ENCODE measurements at places on chromosomes 4 and X.
A peak's percentile ranks its signal among the peaks of the same experiment; 100 is the strongest.

- no peak for DNase-seq
Observed at GRCh38 chrX:15416133-15416993, 32.1 kb upstream of the VEGFD start.

DNA sequence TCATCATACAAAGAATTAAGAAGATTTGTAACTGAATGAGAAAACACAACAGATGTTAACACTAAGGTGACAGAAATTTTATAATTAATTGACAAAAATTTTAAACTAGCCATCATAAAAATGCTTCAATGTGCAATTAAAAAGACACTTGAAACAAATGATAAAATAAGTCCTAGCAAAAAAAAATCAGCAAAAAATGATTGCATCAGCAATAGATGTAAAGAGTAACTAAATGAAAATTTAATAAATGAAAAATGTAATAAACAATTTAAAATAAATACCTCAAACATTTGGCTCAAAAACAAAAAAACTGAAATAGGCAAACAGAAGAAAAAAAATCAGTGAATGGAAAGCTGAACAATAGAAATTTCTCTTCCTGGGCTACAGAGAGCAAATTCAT lies 380.7 kb upstream of the GALNTL6 start:
- DNase-seq, result no peak

DNA sequence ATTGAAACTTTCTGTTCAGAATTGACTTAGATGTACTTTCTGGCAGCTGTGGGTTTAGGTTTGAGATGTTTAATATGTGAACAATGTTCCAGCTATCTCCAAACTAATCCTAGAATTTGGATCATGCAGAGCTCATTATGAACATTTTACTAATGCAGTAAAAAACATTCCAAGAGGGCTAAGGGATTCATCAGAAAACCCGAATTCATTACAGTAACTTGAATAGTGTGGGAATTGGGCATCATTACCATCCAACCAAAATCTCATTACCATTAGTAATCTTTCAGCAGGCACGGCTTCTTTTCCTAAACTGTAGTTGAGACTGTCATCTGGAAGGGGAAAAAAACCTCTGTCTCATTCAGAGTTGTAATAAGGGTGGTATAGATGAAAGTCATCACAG lies 91.0 kb downstream of the LIMCH1 start:
- no peak for DNase-seq

DNA sequence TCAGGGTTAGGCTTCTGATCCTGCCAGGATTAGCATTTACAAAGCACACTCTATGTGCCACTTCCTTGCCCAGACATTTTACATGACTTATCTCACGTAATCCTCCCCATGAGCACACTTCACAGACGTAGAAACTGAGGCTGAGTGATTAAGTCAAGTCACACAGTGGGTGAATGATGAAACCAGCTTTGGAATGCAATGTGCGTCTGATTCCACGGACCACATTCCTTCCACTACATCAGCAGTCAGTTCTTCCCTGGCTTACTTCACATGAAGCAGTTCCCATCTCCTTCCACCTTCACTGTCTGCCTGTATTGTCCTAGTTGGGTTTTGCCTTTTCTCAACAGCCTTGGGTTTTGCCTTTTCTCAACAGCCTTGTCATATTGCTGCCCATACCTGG lies 134.3 kb upstream of the PPARGC1A start:
- no peak for DNase-seq

- DNase-seq, result no peak
Observed at GRCh38 chr4:5689065-5689464, 19.3 kb downstream of the EVC2 start.

DNA sequence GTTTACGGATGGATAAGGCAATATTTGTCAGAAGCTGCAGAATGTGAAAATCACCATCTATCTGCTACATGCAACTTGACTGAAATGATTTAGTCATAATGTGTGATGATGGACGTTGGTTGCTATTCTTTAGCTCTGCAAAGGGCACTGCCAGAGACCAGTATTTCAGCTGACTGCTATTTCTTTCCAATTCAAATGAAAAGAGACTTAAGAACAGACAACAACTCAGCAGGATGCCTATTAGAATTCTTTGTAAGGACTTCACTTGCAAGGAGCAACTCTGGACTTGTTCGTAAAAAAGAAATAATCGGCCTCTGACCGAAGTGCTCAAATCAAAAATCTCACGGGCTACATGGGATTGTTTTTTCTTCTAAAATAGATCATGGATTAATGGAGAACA lies 262.7 kb downstream of the DHX15 start:
- DNase-seq, result no peak

DNA sequence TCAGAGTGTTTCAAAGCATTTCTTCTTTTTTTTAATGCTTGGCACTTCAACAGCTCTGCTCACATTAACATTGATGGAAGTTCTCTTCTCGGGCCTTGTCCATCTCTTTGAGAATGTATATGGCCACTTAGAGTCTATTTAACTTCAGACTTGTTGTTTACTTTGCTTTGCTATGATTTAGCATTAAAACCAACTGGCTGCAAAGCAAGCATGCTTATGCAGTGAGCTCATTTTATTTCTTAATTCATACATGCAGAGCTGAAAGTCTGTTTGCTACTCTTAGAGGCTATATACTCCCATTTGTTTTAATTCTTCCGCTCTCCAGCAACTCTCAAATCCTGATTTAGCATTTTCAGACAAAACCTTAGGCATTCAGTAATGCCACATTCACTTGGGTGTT lies 107.6 kb upstream of the PACRGL start:
- no peak for DNase-seq

DNA sequence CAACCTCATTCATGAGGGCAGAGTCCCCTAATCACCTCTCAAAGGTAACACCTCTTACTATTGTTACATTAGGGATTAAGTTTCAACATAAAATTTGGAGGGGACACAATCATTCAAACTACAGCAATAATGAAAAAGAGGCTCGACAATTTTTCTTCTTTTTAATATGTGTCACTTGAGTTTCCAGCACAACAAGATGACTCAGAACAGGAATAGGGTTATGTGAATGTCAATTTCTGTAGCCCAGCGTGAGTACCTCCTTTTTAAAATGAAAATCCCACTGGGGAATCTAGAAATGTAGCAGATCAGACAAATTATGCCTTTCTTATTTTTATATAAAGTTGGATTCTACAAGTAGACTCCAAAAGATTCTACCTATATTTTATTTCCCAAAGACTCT lies 83.7 kb downstream of the ZNF330 start:
- no peak for DNase-seq

DNA sequence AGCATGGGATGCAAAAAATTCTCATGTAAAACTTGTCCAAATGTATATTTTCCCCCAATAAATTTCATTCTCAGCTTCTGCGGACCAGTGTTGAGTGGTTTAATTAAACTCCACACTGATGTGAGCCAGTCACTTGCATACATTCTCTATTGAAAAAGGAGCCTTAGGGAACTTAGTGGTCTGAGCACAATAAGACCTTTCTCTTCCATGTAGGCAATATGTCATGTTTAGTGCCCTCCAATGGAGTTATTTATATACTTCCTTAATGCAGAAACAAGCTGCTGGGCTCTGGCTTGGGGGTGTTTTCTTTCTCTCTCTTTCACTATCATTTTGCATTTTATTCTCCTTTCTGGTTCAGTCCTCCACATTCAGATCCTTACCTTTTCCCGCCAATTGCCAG lies 196.9 kb downstream of the ANAPC10 start:
- DNase-seq, result no peak

- no peak for DNase-seq
Observed at GRCh38 chrX:119194621-119195020, 41.5 kb upstream of the PGRMC1 start.

DNA sequence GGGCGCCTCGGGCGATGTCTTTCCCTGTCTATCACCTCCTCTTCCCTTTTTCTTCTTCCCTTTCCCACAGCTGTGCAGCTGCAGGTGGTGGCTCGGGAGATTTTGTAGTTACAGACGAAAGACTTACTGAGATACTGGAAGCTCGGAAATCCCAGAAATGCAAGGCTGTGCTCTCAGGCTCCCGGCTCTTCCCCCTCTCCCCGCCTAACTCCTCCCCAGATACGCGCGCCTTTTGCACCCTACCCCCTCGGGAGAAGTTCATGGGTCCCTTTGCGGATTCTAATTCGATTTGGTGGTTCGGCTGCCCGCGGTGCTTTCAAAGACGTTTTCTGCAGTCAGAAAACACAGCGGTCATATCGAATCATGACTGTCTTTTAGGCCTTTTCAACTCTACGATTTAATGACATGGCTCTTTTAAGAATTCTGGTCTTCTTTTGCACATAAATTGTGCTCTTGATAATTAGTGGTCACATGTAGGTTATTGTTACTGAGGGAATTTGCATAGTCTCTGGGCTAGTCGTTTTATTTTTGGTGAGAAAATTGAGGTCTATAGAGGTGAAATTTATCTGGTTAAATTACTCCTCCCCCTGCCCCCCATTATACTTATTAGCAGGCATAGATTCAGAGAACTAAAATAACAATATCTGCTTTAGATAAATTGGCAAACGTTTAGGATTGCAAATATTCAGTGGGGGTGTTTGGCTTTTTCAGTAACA lies 1.6 kb downstream of the SEPTIN11 start:
- peak; percentile 49 for DNase-seq

DNA sequence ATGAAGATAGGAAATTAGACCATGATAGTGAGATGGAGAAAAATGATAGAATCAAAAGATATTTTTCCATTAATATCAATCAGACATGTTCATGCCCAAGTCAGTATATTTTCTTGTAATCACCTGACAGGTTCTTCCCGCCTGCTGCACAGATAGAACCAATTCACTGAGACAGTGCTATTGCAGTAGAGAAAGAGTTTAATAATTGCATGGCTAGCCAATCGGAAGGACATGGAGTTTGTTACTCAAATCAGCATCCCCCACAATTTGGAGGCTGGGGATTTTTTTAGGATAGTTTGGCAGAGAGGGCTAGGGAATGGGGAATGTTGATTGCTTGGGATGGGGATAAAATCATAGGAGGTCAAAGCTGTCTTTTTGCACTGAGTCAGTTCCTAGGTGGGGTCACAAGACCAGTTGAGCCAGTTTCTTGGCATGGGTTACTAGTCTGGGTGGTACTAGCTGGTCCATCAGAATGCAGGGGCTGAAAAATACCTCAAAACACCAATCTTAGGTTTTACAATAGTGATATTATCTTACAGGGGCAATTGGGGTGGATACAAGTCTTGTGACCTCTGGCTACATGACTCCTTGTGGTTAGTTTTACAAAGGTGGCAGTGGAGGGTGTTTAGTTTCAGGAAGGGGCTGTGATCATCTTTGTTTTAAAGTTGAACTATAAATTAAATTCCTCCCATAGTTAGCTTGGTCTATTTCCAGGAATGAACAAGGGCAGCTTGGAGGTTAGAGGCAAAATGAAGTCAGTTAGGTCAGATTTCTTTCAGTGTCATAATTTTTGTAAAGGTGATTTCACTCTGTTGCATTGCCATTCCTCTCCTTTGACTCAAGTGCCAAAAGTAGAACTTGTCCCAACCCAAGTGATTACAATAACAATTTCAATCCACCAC lies 100.3 kb upstream of the PDE5A start:
- DNase-seq, result no peak

DNA sequence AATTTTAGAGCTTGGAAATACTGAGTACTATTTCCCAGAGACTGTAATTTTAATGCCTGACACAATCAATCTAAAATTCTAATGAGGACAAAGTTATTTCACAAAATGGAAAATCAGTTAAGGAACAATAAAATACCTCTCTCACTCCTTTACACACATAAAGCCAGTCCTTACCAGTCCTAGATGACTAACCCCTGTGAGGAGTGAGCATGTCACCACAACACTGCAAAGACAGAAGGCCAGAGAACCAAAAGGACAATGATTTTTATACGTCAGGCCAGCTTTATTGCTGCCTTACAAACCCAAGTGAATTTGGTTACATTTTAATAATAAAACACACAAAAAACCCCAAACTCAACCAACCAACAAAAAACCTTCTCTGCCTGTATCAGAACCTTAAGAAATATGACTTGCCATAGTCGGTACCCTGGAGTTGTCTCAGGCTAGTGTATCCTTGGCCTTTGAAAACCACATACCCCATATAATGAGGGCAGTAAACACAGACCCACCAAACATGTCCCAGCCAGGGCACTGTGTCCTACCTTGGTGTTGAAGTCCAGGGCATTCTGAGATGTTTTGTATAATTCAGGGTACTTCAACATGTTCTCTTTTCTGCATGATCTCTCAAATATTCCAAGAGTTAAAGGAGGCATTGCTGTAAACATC lies 57.6 kb downstream of the SHISA3 start:
- no peak for DNase-seq

DNA sequence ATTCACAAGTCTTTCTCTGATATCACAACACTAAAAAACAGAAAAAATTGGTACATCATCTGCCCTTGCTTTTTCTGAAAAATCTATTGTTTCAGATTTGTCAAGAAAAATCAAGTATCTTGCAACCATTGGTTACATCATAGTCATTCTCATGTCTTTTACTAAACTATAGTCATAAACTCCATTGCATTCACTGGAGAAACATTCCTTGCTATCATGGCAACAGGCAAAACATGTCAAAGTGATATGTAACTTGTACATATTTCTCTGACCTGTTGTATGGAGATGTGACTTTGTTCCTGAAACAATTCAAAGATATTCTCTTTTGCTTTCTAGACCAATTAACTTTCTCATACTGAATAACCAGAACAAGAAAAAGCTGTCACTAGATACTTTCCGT lies 121.9 kb upstream of the ANK2 start:
- DNase-seq, result no peak

- no peak for DNase-seq
Observed at GRCh38 chr4:158130204-158130603, 42.6 kb downstream of the GASK1B start.

DNA sequence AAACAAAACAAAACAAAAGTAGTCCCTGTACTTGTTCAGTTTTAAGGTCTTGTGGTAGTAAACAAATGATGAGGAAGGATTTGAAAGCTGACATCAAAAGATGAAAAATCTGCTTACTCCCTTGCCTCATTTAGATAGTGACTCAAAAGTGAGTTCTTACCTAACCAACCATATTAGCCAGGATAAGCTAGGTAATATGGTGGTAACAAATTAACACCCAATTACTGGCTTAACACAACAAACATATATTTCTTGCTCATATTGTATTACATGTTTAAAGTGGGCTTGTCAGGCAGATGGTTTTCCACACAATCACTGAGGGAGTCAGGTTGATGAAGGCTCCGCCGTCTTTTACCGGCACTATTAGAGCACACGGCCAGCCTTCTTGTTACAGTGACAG lies 189.7 kb downstream of the PPARGC1A start:
- no peak for DNase-seq

DNA sequence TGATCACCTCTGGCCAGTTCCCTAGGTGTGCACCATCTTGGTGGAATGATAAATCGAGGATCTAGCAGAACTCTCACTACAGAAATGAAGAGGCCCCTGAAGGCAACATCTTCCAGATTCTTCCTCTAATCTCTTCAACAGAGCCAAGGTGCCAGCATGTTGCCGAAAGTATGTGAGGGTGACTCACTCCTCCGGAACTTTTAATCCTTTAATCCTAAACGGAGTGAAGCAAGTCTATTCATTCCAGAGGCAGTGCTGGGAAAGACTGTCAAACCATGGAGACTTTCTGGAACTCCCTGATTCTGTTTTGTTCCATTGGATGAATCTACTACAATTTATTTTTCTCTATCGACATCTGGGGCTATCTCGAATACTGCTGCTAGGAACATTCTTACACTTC lies 68.7 kb downstream of the SUPT20HL2 start:
- no peak for DNase-seq

- DNase-seq, result no peak
Observed at GRCh38 chr4:68324519-68325262, 25.2 kb downstream of the YTHDC1 start.

GRCh38 chr4:44725166-44725565 lies 1.2 kb downstream of the GNPDA2 start:
- DNase-seq, result no peak
